CD4-positive, alpha-beta T cell treated with Interferon alpha-2 for 1 hour (primary cell): ENCODE measurements at places on chromosomes 6 and 20.

DNA sequence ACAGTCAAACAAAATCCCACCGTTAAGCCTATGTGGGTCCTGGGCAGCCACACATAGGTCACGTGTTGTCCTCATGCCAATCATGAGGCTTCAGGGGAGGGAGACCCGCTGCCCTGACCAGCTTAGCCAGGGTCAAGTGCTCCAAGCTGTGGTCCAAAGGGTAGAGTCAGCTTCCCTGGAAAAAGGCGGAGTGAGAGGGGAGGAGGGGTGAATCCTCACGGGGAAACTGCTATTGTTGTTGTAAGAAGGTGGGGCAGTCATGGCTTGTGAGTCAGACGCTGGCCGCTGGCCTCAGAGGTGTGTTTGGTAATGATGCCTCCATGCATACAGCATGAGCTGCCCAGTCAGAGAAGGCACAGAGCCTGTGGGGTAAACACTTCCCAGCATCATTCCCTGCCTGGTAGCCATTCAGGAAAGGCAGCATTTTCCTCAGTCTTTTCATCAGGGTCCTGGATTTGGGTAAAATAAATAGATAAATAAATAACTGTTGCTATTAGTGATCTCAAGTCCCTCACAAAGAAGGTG lies 8.7 kb downstream of the CST3 start:
- no peak for DNase-seq

GRCh38 chr20:53592992-53593465 lies 610 bp downstream of the ZNF217 start:
- DNase-seq: no peak

GRCh38 chr6:159807150-159807858 lies 7.2 kb downstream of the PNLDC1 start:
- no peak for DNase-seq

DNA sequence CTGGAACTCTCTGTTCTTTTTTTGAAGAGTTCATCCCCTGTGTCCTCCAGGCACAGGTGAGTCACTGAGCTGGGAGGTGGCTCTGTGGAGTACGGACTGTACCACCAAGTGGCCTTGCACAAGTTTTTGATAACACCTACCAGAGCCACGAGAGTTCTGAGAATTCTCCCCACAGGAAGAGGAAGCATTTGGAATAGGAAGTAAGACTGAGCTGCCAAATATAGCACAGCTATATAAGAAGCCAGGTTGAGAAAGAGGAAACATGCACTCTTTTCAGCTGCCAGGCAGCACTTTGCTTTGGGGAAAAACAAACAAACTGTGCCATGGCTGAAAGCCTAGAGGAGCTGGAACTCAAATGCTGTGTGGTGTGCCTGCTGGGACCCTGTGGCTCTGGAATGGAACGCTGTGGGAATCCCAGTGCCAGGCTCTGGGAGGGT lies 70.8 kb upstream of the RIPOR2 start:
- peak; percentile 83 for DNase-seq

- DNase-seq: no peak
These were observed 57.8 kb downstream of the ATP9A start for GRCh38 chr20:51710361-51710894.

- peak; percentile 82 for DNase-seq
These were observed 26.3 kb downstream of the HECA start for GRCh38 chr6:139161169-139161568.

GRCh38 chr20:58911970-58912369 lies 59.5 kb downstream of the GNAS start:
- no peak for DNase-seq

DNA sequence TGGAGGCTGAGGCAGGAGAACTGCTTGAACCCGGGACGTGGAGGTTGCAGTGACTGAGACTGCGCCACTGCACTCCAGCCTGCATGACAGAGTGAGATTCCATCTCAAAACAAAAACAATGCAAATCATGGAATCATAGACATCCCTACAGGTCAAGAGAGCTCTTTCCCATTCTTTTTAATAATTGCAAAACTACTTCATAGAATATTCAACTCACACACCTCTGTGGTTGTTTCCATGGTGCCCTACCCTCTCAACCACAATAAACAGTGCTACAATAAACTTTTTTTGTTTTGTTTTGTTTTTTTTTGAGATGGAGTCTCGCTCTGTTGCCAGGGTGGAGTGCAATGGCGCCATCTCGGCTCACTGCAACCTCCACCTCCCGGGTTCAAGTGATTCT lies 11.8 kb upstream of the ADNP start:
- no peak for DNase-seq

DNA sequence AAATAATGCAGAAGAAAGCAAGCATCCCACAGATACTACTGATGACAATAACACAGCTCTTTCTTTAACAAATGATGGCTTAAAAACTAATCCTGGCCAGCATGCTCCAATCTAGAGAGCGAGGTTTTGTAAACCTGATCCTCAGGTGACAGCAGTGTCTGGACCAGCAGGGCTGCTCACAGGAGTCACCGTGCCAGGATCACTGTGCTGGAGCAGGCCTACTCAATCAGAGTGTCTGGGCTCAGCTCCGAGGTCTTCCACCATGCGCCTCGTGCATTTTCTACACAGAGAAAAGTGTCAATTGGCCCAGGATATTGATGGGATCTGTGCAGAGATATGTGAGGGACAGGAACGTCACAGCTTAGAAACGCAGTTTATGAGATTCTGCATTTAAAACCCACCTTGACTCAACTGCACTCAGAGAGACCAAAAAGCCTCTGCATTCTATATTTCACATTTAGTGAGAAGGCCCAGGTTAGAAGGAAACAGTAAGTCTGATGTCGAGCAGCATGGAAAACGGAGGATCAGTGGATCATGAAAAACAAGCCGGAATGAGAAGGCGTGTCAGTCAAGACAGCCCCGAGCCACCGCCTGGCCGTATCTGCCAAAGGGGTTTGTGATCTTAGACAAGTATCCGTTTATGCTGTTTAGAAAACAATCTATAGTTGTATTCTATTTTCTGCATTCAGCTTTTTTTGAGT lies 7.8 kb downstream of the RAMACL start:
- DNase-seq: no peak

- DNase-seq: no peak
These were observed 75.7 kb upstream of the SNX9 start for GRCh38 chr6:157747370-157747769.

DNA sequence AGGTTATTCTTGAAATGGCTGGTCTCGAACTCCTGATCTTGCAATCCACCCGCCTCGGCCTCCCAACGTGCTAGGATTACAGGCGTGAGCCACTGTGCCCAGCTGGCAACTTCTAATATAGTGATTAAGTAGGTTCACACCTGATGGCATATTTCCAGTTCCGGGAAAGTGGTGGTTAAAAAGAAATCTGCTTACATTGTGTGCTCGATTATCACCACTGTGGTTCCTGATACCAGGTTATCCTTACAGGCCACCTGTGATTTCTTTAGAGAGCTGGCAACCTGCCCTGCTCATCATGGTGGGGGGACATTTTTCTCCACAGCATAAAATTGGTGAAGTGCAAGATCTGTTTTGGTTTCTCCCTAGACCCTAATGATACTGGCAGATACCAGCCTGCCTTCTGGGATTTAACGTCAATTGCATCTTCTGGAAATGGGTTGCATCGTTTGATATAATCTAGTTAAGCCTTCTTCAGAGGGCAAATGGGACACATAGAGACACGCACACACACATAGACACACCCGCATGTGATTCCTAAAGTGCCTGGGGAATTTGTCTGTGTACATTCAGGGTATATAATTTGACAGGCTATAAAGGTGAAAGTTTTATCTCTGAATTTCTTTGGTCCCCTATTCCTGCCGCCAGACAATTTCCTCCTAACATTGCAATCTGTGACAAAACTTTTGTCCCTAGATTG lies 49.7 kb upstream of the CITED2 start:
- no peak for DNase-seq

GRCh38 chr6:17015551-17016381 lies 86.1 kb upstream of the STMND1 start:
- peak; percentile 80 for DNase-seq

- no peak for DNase-seq
These were observed 105.6 kb downstream of the PSMB1 start for GRCh38 chr6:170447561-170447930.

GRCh38 chr6:55176958-55177357 lies 2.6 kb downstream of the HCRTR2 start:
- no peak for DNase-seq

GRCh38 chr6:137387096-137387764 lies 107.0 kb downstream of the OLIG3 start:
- DNase-seq: no peak

DNA sequence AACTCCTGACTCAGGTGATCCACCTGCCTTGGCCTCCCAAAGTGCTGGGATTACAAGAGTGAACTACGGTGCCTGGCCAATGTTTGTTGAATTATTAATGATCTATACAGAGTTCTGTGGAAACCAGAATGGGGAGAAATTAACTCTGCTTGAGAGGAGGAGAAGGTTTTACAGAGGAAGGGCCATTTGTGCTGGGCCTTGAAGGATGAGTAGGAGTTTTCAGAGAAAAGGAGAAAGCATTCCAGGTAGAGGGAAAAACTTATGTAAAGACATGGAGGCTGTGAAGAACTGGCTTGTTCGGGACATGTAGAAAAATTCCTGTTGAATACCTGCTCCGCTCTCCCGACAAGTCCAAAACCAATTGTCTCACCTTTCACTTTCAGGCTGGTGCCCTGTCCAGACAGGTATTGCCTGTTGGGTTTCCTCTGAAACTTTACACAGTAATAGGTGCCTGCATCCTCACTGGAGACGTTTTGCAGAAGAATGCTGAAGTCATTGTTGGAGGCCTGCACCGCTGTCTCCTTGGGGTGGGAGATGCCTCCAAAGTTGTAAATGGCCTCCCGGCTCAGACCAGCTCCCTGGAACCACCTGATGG lies 11.3 kb upstream of the NSFL1C start:
- no peak for DNase-seq

DNA sequence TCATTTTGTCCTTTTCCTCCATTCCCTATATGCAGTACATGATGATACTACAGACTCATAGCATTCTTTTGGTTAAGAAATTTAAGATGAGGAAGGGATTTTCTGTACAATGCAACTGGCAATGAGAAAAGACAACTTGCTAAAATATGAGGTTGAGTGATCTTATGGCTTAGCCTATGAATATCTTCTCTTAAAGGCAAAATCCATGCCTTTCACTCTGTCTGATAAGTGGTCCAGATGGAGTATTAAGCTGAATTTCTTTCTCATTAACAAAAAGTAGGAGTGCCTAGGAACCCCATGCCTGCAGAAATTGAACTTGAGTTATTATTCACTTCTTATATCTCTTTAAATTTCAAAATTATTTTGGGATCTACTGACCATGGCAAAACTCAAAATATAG lies 135.3 kb downstream of the GRIK2 start:
- no peak for DNase-seq

- DNase-seq: peak; percentile 73
These were observed 503 bp downstream of the PPDPF start for GRCh38 chr20:63520934-63521601.

- no peak for DNase-seq
These were observed 55.5 kb downstream of the ARID1B start for GRCh38 chr6:156832669-156833068.

DNA sequence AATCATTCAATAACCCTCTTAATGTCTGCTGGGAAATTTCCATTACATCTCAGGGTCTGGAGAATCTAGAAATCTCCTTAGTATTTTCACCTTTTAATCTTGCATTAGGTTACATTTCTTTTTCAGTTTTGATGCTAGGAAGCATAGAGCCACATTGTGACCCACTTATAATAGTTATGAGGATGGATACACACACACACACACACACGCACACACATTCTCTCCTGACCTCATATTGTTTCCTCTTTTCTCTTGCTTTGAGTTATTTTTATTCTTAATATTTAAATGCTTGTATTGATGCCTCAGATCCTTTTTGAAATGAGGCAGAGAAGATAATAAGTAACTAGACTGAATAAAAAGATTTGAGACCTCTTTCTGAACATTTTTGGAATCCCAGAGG lies 128.4 kb downstream of the KLHL32 start:
- no peak for DNase-seq

GRCh38 chr6:44452725-44453124 lies 65.2 kb downstream of the CDC5L start:
- no peak for DNase-seq

DNA sequence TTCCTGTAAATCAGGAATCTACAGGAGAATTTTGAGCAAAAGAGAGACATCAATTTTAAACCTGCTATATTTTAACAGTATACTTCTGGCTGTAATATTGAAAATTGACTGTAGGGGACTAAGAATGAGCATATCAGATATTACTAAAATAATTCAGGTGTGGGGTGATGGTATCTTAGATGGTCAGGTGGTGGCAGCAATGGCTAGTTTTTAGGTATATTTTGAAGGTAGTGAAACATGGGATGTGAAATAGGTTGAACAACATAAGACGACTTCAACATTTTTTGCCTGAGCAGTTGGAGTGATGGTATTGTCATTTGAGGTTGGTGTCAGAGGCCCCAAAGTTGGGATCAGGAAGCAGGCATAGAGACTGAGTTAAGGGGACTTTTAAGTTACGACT lies 32.1 kb downstream of the FAM83B start:
- DNase-seq: no peak

- DNase-seq: no peak
These were observed 46.6 kb downstream of the CDH4 start for GRCh38 chr20:61298661-61299060.

DNA sequence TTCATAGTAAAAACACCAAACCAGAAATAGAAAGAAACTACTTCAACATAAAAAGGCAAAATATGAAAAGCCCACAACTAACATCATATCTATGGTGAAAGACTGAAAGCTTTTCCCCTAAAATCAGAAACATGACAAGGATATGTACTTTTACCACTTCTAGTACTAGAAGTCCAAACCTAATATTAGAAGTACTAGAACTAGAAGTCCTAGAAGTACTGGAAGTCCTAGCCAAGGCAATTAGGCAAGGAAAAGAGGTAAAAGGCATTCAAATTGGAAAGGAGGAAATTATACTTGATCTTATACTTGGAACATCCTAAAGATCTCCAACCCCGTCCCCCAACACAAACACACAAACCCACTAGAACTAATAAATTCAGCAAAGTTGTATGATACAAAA lies 74.9 kb downstream of the TASP1 start:
- no peak for DNase-seq

- no peak for DNase-seq
These were observed 92.6 kb downstream of the BFSP1 start for GRCh38 chr20:17438436-17439039.

DNA sequence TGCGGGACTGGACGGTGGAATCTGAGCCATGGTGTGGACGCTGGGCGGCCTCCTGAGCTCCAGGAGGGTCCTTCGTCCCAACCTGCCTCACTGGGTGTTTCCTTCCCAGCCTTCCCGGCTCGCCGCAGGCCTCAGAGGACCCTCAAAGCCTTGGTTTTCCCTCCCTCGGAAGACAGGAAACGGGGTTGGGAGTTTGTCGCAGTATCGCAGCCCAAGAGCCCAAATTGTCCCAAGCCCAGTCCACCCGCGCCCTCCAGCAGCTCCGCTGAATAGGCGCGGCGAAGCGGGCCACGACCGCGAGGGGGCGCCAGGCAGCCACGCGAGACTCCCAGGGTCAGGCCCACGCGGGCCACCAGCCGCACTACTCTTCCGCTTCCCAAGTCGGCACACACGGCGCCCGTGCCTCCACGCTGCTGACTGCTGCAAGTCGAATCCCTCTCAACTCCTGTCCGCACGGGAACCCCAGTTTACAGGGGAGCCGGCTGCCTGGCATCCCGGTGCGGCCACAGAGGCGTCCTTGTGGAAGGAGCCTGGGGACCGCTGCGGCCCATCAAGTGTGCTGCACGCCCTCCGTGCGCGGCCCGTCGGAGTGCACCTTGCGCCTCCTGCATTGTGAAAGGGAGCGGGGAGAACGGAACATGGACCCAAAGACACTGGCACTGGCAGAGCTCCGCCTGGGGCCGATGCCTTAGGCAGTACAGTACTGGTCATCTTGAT lies 40.4 kb upstream of the HMGA1 start:
- DNase-seq: peak; percentile 90
